RWPE2 (cell line): ENCODE measurements at places on chromosomes 6 and 20.

DNA sequence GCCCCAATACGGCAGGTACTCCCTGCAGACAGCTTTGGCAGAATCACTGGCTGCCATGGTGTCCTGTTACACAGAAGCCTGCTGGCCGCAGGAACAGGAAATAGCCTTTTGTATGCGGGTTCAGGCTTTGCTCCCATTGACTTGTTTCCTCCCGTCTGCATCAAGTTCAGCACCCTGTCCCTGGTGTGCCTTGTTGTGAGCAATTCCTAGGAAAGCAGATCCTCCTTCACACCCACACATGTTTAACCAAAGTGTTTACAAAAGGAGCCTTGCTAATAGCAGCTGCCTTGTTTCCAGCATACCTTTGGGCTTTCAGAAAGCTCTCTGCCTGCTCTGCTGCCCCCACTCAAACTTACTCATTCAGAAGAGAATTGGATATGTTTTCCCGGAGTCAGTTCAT lies 127.2 kb upstream of the SUPT3H start:
- H3K36me3 ChIP-seq = peaks cover 8% of the 10 kb centered on the region
- H3K4me1 ChIP-seq = peaks cover 29% of the 10 kb centered on the region
- DNase-seq = no peak

- H3K27ac ChIP-seq = no peak overlapping the region
- H3K36me3 ChIP-seq = no peaks in the 10 kb centered on the region
- DNase-seq = no peak
- H3K4me3 ChIP-seq = no peak overlapping the region
- no peaks in the 10 kb centered on the region for H3K27me3 ChIP-seq
Measured at GRCh38 chr6:43909474-43910148, 139.6 kb downstream of the VEGFA start.

- DNase-seq = no peak
- H3K36me3 ChIP-seq = no peaks in the 10 kb centered on the region
- no peaks in the 10 kb centered on the region for H3K27me3 ChIP-seq
- H3K4me1 ChIP-seq = peaks cover 27% of the 10 kb centered on the region
Measured at GRCh38 chr6:35181933-35182612, 31.7 kb upstream of the SCUBE3 start.

GRCh38 chr6:6148192-6148815 lies 141.6 kb upstream of the NRN1 start:
- H3K4me3 ChIP-seq = no peak overlapping the region
- no peaks in the 10 kb centered on the region for H3K36me3 ChIP-seq
- peaks cover 10% of the 10 kb centered on the region for H3K27me3 ChIP-seq
- no peaks in the 10 kb centered on the region for H3K4me1 ChIP-seq

GRCh38 chr6:109456710-109457561 lies 1.4 kb upstream of the MICAL1 start:
- no peak for DNase-seq
- H3K27ac ChIP-seq = no peak overlapping the region
- H3K36me3 ChIP-seq = peaks cover 18% of the 10 kb centered on the region
- H3K4me1 ChIP-seq = no peaks in the 10 kb centered on the region

- H3K27me3 ChIP-seq = no peaks in the 10 kb centered on the region
- peak overlapping the region; percentile 94 for H3K27ac ChIP-seq
- peak overlapping the region; percentile 40 for H3K4me3 ChIP-seq
- peak; percentile 73 for DNase-seq
Measured at GRCh38 chr20:50729901-50730764, 1.2 kb upstream of the PARD6B start.
